ENCODE measurements at places on chromosomes 2 and 18.

DNA sequence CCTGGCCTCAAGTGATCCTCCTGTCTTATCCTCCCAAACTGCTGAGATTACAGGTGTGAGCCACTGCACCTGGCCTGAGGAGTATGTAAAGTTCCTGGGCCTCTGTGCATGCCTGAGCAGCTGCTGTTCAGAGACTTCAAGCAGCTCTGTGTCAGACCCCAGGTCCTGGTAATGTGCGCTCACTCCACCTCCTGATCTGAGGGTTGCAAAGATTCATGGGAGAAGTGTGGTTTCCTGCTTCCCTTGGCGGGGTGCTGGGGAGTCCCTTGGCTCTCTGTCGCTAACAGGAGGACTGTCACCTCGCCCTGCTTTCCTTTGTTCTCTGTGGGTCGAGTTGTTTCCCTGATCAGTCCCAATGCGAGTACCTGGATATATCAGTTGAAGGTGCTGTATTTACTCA lies 8.6 kb upstream of the IL36A start:
- DNase-seq, result no peak

- DNase-seq, result no peak
Observed at GRCh38 chr2:229230911-229231310, 40.2 kb downstream of the PID1 start.

DNA sequence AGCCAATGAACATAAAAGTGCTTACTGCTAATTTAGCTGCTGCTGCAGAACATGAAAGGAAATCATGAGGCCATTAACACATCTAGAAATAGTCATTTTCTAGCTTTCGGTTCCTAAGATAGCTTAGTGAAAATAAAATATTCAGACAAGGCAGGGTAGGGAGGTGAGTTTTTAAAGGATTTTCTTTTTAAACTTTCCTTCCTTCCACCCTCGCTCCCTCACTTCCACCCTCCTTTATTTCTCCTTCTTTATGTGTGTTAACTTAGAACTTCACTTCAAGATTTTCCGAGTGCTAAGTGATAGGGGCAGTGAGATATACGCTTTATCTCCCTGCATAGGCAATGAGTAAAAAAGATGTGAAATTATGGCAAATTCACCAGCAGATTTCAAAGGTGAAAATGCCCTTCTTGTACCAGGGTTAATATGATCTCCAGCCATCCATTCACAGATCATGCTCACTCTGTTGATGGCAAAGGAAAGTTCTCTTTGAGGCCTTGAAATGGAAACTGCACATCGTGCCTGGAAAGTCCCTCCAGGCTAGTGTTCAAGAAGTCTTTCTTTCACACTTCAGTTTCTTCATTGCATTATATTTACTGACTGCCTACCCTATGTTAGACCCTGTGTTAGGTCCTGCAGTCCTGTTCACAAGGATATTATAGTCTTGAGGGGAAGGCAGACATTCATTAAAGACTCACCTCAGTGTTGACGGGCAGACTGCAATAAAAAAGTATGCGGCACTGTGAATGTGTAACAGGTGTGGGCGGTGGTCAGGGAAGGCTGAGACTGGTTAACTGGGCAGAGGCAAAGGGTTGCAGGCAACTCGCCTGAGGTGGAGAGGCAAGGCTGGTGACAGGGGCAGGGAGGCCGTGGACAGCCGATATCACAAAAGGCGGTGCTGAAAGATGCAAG lies 200.8 kb downstream of the PLCL1 start:
- no peak for DNase-seq

DNA sequence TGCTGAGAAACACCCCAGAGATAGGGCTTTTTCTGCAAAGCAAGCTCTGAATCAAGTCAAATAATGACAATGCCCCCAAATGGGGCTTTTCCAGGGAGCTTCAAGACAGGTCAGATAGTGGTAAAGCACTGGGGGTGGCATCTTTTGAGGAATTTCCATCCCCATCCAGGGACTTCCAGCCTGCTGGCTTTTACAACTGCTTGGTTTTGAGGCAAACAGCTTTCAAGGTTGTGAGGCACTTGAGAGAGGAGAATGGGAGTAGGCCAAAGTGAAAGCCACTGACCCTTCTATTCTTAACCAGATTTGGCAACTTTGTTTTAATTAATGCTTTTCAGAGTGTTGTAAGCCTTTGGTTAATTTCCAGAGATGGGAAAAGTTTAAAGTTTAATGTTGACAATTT lies 762.0 kb upstream of the POU3F3 start:
- DNase-seq, result no peak

- peak; percentile 49 for DNase-seq
Observed at GRCh38 chr18:79396431-79397246, 909 bp downstream of the NFATC1 start.

- DNase-seq, result no peak
Observed at GRCh38 chr2:202290316-202290715, 24.8 kb downstream of the NOP58 start.

- no peak for DNase-seq
Observed at GRCh38 chr2:203728321-203728720, 21.9 kb downstream of the CD28 start.

GRCh38 chr2:9738535-9739496 lies 104.5 kb upstream of the TAF1B start:
- DNase-seq, result peak; percentile 36

GRCh38 chr2:108392029-108392428 lies 14.3 kb downstream of the SULT1C4 start:
- no peak for DNase-seq

- no peak for DNase-seq
Observed at GRCh38 chr2:139411236-139411635, 631.0 kb upstream of the NXPH2 start.

- DNase-seq, result no peak
Observed at GRCh38 chr2:113698892-113699447, 57.5 kb downstream of the SLC35F5 start.

DNA sequence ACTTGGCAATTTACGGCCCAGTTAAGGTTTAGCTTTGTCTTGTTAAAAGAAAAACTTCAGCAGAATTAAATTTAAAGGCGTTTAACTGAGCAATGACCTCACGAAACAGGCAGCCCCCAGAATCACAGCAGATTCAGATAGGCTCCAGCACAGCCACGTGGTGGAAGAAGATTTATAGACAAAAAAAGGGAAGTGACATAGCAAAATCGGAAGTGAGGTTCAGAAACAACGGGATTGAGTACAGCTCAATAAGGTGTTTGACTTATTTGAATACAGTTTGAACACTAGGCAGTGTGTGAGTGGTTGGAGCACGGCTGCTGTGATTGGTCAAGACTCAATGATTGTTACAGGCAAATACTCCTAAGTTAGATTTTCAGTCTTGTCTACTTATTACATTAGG lies 79.8 kb downstream of the MOGAT1 start:
- no peak for DNase-seq

- peak; percentile 22 for DNase-seq
Observed at GRCh38 chr2:43424262-43425207, 171.3 kb downstream of the THADA start.

GRCh38 chr2:1755436-1756191 lies 11.3 kb upstream of the PXDN start:
- no peak for DNase-seq

GRCh38 chr18:48781163-48781987 lies 169.4 kb downstream of the SMAD7 start:
- peak; percentile 72 for DNase-seq

- DNase-seq, result no peak
Observed at GRCh38 chr2:117128461-117128860, 686.0 kb upstream of the DDX18 start.

GRCh38 chr18:75125382-75126331 lies 83.3 kb downstream of the PTGR3 start:
- DNase-seq, result no peak

- no peak for DNase-seq
Observed at GRCh38 chr2:207333599-207334300, 168.0 kb upstream of the KLF7 start.

DNA sequence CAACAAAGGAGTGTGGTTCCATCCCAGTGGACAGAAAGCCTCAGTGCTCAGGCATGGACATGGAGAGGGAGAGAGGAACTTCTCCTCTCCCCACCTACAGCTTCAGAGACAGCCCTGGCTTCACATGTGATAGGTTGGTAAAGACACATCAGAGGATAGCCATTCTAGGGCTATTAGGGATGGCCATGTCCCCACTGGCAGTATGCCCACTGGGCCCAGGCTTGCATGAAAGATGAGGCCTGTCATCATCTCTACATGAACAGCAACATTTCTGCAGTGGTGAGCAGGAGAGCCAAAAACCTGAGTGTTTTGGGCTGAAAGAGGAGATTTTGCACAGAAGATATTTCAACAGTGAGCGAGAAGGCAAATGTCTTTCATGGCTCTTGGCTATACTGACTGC lies 517.2 kb downstream of the NR4A2 start:
- no peak for DNase-seq

GRCh38 chr2:65049010-65049639 lies 7.1 kb upstream of the CEP68 start:
- DNase-seq, result no peak

- DNase-seq, result peak; percentile 20
Observed at GRCh38 chr2:44578471-44579093, 216.8 kb downstream of the CAMKMT start.

DNA sequence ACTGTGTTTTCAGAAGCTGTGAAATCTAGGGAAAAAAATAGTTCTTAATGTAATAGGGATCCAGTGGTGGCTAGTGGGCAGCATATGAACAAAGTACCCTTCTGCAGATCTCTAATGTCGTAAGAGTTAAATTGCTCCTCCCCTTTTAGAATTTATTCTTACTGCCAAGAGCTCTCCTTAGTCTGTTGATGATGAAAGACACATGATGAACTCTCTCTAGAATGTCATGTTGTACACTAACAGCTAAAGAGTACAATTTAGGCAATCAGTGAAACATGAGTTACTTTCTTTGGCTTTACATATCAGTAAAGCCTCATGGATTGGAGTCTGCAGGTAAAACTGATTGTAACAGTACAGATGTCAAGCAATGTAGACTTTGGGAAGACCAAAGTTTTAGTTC lies 84.2 kb downstream of the SLC39A10 start:
- no peak for DNase-seq

DNA sequence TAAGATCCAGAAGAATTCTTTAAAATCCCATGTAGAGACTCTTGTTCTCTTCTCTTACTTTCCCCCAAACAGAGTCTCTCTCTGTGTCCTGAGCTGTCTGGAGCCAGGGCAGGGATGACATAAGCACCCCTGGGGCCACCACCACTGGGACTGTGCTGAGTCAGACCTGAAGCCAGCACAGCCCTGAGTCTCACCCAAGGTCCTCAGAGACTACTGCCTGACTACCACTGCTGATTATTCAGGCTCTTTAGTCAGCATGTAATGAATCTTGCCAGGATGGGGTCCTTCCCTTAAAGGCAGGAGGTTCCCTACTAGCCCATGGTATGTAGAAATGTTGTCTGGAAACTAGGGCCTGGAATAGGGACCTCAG lies 34.9 kb upstream of the DYNC1I2 start:
- peak; percentile 47 for DNase-seq

- DNase-seq, result no peak
Observed at GRCh38 chr2:15166878-15167277, 394.3 kb downstream of the NBAS start.

- DNase-seq, result no peak
Observed at GRCh38 chr18:45467945-45468344, 147.3 kb upstream of the SLC14A2 start.

DNA sequence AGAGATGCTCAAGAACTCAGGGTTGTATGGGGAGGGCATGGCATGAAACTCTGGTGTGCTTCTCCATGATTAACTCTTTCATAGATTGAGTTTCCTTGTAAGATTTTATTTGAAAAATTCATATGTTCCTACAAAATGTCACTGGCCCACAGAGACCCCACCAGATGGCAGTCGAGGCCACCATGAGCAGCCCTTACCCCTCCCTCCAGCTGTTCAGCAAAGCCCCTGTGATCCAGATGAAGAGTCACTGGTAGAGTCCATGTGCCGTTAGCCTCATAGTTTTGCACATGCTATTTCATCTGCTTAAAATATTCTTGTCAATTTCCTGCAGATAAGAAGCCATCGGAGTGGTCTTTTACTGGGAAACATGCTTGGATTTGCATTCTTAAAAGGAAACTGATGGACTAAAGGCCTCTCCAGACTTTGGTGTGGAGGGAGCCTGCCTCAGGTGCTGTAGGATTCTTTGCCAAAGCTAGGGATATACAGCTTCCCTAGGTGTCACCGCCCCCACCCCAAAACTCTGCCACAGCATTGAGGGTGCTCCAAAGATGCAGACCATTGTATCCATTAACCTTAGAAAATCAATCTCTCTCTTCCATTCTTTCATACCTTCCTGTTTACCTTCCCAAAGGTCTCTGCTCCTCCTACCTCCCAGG lies 18.8 kb downstream of the ZNF385B start:
- DNase-seq, result no peak

DNA sequence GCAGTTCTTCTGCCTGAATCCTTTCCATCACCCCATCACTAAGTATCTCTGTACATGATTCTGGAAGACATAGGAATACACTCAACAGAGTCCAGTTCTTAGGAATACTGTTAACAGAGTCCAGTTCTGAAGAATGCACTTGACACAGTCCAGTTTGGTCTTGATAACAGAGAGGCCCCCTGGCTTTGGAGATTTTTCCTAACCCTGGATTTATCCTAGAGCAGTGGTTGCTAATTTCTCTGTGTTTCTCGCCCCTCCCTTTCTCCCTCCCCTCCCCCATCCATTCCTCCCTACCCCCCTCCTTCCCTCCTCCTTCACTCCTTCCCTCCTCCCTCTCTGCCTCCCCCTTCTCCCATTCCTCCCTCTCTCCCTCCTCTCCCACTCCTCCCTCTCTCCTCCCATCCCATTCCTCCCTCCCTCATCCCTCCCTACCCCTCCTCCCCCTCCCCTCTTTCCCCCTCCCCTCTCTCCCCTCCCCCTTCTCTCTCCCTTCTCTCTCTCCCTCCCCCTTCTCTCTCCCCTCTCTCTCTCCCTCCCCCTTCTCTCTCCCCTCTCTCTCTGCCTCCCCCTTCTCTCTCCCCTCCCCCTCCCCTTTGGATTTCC lies 105.4 kb downstream of the RTN4 start:
- DNase-seq, result no peak

GRCh38 chr2:121501031-121501430 lies 29.6 kb upstream of the RNU4ATAC start:
- peak; percentile 38 for DNase-seq

GRCh38 chr2:30172627-30173026 lies 25.8 kb downstream of the YPEL5 start:
- DNase-seq, result no peak

DNA sequence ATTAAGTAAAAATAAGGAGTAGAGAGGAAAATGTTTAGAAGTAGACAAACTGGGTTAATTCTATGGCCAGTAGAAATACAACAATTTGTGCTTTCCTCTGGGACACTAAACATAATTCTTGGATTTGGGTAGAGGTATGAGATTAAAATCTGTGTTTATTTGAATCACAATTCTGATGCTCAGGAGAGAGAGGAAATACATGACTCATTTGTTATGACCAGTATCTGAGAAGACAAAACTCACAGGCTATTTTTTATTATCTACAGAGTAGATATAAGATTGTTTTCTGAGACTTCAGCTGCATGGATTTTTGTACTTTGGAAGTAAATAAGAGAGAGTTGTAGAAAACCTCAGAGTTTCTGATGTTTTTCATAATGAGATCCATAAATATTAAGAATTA lies 315.7 kb upstream of the CWC22 start:
- peak; percentile 27 for DNase-seq

Data from AG08395 (cell line).